ENCODE measurements at places on chromosomes 2 and 18.

- DNase-seq, result no peak
Measured at GRCh38 chr2:43047187-43047780, 179.1 kb downstream of the ZFP36L2 start.

DNA sequence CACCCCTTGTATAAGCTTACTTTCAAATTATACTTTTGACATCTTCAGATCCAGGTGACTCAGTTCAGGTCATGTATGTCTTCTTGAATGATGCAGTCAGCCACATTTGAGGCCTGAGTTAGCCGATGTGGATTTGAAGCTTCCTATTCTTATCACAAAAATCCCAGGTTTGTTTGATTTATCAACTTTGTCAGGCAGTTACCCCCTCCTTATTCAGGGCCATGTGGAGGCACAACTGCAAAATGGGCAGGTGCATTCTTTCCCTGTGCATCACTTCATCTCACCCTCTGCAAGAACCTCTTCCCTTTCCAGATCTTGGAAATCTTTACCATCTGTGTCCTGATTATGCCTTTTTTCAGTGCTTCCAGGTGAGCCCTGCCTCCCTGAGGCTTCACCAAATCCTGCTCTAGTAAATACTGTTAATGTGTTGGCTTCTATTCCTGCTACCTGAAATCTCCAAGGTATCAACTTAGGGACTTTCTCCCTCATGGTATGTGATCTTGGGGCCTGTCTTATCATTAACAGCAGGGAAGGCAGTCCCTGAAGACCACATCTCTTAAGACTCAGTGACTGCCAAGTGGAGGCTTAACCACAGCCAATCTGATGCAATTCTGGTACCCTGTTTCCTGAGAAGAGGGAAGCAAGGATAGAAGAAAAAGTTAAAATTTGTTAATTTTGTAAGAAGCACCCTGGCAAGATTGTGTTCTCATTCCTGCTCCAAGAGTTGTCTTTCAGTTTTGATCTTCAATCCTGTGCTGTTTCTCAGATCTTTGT is 9.4 kb upstream of the ARHGAP28 start:
- DNase-seq, result no peak

DNA sequence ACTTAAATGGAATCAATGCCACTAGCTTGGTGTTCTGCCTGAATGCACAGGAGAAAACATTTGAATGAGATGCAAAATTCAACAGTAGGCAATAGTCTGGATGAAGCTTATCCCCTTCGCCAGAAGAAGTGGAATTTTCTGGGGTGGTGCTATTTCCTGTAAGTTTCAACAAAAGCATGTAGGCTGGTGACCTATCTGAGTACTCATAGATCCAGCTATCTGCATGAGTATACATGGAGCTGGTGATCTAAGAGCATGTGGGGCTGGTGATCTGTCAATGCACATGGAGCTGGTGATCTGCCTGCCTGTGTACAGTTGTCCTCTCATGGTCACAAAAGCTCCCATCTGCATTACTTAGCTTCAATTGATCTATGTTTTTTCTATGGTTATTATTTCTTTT is 71.2 kb downstream of the SLC9A4 start:
- DNase-seq, result no peak

DNA sequence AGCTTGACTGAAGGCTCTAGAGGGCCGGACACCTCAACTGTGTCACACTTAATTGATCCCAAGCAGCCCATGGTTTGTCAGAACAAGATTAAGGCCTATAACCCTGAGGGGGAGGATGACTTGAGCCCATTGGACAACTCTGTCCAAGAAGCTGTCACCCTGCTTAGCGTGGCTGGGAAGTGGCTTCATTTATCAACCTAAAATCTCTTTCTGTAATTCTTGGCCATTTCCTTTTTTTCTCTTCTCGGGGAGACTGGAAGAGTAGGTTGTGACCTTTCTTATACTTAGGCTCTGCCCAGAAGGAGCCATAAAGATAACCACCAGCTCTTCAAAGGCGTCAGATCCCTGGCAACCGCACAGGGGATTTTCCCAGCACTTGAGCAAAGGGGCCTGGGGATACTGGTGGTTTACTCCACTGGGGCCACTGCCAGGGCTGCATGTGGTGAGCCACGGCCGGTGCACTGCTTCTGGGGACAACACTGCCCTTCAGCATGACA is 265.5 kb downstream of the CYRIA start:
- DNase-seq, result no peak

- no peak for DNase-seq
Measured at GRCh38 chr2:198913394-198914152, 544.2 kb downstream of the SATB2 start.

DNA sequence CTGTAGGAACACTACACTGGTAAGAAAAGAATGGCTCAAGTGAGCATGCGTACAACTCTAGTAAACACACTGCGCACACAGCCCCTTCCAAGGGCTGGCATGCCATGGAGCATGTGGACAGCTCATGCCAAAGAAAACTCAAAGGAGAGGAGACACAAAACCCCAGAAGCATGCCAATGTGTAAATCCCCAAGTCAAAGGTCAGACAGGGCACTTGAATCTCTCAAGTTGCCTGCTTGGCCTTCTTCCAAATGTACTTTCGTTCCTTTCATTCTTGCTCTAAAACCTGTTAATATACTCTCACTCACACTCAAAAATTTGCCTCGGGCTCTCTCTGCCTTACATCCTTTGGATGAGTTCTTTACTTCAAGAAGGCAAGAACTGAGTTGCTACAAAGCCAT is 365.3 kb downstream of the NBAS start:
- no peak for DNase-seq

GRCh38 chr2:67036444-67036843 is 360.7 kb upstream of the ETAA1 start:
- DNase-seq, result no peak

- DNase-seq, result no peak
Measured at GRCh38 chr18:32975163-32975436, 202.3 kb upstream of the KLHL14 start.

DNA sequence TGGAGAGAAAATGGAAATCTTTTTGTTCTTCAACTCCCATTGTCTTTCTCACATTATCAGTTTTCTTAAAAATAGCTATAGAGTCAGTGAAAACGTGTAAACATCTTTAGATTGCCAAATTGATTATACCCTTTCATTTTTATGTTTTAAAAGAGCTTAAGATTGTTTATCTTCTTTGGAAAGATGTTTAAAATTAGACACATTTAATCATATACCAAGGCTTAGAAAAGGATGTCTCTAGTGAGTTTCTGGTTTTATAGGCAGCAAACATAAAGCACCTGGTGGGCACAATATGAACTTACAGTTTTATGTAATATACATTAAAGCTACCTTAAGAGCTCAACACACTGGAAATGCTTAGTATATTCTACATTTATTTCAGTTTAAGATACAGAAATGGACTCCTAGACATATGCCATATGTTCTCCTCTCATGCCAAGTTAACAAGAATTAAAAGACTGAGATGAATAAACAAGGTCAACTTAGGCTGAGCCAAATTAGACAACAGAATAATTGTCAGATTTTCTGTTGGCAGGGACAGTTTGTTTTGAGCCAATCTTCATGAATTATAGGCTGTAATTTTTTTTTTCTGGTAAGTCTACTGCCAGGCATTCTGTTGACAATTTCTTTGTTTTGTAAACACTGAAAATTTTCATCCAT is 112.7 kb downstream of the OTX1 start:
- no peak for DNase-seq

DNA sequence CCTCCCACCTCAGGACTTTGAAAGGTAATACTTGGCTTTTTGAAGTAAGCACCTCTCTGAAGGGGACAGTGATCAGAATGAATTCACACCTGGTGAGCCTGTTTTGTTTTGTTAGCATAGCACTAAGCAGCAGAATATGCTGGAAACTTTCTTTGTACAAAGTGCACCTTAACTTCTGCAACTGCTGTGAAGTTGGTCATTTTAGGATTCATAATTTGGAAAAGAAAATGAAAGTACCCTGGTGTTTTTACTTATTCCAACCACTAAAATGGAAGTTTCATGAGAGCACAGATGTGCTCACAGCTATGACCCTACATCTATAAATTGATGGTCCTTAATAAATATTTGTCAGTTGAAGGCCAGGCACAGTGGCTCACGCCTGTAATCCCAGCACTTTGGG is 257.8 kb upstream of the STON1 start:
- no peak for DNase-seq

DNA sequence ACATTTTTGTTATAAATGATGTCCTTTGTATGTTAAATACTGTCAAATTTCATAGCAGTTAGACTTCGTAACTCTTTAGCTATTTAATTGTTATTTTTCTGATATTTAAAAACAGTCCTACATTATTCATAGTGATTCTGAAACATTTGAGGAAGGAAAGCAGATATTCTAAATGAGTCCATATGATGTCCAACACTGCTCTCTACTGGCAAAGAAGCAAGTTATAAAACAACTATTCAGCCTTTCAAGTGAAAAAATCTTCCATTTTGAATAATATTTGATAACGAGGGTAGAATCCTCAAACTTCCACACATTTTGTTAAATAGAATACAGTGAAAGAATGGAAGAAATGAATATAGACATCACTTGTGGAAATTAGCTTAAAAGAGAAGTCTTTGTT is 220.8 kb downstream of the GULP1 start:
- DNase-seq, result no peak

- DNase-seq, result no peak
Measured at GRCh38 chr18:47265197-47265596, 13.7 kb upstream of the SKOR2 start.

- DNase-seq, result no peak
Measured at GRCh38 chr18:23867006-23867405, 147.5 kb upstream of the TTC39C start.

GRCh38 chr18:42112657-42113420 is 157.8 kb downstream of the PIK3C3 start:
- DNase-seq, result no peak

GRCh38 chr2:15173501-15173900 is 387.6 kb downstream of the NBAS start:
- no peak for DNase-seq

DNA sequence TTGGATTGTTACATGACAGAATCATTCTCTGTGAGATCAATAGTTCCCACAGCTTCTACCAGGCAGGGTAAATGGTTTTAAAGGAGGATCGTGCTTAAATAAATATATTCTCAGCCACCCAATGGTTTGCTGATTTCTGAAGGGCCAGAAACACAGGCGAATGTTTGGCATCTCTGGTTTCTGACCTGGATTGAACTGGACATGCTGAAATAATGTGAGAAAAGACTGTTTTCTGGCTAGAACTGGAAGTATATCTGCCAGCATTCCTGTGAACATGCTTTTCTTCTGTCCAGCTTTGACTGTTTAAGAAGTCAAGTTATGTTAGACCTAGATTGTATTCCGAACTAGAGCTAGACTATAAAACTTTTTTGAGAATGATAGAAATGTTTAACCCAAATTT is 77.1 kb upstream of the COL3A1 start:
- no peak for DNase-seq

- no peak for DNase-seq
Measured at GRCh38 chr2:160440888-160441287, 52.7 kb downstream of the RBMS1 start.

- DNase-seq, result no peak
Measured at GRCh38 chr2:225742487-225742886, 343.0 kb downstream of the NYAP2 start.

GRCh38 chr2:157053876-157054275 is 203.6 kb upstream of the GALNT5 start:
- DNase-seq, result no peak

GRCh38 chr2:113070606-113070975 is 2.8 kb downstream of the IL1F10 start:
- DNase-seq, result no peak

DNA sequence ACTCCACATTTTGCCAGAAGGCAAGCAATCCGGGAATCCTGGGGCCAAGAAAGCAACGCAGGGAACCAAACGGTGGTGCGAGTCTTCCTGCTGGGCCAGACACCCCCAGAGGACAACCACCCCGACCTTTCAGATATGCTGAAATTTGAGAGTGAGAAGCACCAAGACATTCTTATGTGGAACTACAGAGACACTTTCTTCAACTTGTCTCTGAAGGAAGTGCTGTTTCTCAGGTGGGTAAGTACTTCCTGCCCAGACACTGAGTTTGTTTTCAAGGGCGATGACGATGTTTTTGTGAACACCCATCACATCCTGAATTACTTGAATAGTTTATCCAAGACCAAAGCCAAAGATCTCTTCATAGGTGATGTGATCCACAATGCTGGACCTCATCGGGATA is 26.8 kb downstream of the B3GNT2 start:
- no peak for DNase-seq

DNA sequence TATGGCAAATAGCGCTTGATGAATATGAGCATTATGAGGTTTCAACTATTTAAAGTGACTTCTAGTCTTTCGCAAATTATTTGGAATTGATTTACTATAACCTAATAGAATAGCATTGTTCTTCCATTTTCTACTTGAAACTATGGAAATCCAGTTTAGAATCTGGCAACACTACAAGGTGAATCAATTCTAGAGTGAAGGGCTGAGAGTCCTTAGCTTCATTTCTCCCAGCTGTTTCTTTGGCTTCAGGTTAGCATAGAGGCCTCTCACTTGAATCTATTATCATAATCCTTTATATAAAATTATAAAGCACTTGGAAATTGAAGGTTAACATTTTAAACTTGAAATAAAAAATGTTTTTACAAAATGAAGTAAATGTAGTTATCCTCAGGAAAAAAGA is 318.8 kb downstream of the CCDC85A start:
- DNase-seq, result no peak

DNA sequence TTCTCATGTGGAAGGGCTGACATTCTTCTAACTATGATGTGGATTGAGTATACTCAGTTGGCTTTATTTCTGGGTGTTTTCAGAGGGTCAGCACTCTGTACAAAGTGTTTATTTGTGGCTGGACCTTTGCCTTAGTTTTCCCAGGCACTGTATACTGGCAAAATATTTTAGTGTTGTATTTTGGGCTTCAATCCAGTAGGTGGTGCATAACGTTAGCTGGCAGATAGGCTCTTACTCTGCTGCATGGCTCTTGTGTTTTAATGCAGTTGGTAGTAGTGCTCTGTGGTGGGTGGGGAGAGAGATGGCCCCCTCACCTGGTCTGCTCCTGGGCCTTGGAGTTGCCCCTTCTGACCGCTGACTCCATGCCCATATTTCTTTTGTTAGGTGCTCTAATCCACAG is 75.6 kb upstream of the REG3A start:
- no peak for DNase-seq

Data from activated T-cell treated with anti-CD3 and anti-CD28 coated beads for 1 hour (primary cell).